GM04504 (cell line): ENCODE measurements at places on chromosomes 5 and 9.
A peak's percentile ranks its signal among the peaks of the same experiment; 100 is the strongest.

DNA sequence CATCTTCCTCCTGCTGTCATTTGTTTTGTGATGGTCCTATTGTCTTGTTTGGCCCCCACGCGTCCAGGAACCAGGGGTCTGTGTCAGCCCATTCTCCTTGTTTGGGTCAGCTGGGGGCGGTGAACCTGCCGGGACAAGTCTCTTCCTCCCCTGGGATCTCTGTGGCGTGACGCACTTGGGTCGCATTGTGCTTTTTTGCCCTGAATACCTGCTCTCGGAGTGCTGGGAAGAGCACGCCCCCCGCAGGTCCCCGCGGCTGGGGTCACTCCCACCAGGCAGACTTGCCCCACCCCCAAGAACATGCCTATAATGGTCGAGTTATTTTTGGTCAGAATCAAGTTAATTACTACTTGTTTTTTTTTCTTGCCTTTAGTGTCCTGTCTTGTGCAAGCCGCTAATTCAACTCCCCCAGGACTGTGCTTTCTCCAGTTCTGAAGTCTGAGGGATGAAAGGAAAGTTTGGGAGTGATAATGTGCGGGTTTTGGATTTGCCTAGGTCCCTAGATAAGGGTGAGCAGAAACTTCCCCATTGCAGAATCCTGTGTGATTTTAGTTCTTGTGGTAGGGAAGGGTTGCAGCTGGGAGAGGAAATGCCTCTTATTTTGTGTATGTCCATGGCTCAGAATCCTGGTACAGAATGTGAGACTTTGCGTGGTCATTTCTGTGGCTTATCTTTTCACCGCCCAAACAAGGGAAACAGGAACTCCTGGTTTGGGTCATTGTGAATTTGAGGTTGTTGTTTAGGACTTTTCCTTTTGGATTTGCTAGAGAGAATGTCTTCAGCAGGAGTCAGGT, 789 bp downstream of the ACER2 start:
- DNase-seq = no peak

DNA sequence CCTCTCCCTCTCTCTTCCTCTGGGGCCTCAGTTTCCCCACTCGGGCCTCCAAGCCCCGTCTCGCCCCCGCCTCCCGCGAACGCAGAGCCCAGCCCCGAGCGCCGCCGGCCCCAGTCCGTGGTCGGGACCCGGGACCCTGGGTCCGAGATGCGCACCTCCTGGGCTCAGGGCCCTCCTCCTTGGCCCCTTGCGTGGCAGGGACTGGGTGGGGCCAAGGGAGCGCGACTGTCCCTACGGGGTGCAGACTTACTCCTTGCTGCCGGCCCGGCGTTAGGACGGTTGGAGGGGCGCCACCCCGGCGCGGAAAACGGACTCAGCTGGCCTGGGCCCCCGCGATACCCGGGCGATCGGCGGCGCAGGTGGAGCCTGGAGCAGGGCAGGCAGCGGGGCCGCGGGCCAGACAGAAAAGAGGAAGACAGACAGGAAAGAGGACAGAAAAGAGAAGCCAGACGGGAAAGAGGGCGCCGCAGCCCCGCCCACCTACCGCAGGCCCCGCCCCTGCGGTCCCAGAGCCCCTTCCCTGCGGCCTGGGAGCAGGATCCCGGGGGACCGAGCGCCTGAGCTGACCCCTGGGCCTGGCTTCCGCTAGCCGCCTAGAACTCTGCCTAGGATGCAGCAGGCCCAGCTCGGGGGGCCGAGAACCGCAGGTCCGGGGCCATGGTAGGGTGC, at the start of gene GBGT1:
Gene GBGT1 (minus strand): TSS at position 411 of the 669 bp plus-strand sequence. CDS start 1,502 bp downstream, outside the sequence.
- no peak for DNase-seq

DNA sequence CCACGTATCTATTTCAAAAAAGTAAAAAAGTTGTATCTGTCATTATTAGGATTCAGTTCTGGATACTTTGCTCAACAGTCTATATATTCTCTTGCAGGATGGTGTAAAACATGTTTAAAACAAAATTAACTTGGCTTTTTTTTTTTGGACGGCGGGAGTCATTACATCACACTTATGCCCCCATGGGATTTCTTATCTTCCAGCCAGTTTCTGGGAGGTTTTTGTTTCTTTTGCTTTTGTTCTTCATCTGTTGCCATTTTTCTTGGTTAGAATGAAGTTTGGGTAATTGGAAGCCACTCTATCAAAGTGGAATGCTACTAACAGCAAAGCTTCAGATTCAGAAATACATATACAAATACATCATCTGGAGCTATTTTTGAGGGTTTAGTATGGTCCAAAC, 1.8 kb upstream of the STARD4 start:
- DNase-seq = no peak

DNA sequence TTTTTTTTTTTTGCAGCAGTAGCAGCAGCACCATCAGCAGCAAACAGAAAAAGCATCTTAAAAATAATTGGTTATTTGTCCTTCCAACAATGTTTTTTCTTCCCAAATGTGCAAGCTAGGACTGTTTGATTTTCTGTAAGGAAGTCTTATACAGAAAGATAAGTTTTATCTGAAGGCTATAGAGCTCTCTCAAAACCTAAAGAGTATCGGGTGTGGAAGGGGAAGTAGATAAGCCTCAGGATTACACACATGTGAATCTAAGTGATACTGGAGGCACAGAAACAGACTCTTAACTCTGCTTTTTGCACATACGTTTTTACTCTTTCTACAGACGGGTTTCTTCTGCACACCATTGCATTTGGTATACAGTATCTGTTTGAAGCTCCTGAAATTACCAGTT, 184.4 kb upstream of the FTMT start:
- no peak for DNase-seq

- no peak for DNase-seq
Observed at GRCh38 chr9:257957-258356, 43.3 kb downstream of the DOCK8 start.

DNA sequence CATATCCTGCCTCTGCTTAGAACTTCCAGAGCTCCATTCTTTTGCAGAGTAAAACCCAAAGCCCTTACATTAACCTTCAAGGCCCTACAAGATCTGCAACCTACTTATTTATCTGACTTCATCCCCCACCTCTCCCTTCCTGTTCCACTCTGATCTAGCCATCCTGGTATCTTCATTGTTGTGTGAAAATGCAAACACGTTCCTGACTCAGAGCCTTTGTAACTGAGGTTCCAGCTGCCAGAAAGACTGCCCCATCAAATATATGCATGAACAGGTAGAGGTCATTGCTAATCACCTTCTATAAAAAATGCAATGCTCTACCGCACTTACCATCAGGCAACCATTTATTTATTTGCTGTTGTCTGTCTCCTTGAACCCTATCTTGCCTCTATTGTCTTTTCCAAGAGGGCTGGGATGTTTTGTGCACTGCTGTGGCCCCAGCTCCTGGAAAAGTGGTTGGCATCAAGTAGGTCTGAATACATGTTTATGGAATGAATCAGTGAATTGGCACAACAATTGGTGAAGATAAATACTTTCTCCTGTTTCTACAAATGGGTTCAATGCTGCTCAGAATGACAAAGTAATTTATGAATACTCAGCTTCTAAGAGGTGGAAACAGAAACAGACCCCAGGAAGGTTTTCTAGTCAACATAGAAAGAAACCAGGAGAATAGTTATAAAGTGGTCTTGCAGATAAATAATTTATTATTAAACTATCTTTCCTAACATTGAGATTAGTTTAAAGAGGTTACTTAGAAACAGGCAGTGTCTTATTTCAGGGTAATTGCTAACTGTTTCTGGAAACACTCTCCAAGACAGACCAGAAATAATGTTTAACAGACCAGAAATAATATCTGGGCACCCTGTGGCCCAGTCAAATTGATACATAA, 230.6 kb upstream of the CD180 start:
- no peak for DNase-seq

DNA sequence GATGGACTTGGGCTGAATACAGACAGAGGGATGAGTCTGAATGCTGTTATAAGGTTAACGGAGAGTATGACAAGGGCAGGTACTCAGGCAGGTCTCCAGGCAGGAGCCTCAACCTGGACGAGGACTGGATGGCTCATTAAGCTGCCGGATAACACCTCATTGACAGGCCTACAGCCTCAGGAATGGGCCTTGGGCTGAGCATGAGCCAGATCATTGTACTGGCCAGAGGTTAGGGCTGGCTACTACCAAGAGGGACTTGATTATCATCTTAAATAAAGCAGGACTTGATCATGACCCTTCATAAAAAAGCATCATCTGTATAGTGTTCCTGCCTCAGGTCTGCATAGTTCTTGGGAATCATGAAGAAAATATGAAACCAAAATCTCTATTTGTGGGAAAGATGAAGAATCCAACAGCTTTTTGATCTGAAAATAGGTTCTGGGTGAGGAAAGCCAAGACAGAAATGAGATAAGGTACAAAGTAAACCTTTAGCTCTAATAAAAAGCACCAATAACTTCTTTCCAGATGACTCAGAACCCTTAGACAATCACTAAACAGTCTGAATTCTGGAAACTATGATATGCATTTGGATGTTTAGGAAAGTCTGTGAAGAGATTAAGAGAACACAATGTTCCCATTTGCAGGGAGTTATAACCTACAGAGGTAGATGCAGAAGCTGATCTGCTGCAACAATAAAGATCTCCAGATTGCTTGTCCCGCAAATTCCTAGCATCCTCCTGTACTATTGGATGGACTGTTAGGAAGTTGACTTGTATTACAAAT, 343.1 kb downstream of the CTNND2 start:
- DNase-seq = no peak

GRCh38 chr9:86318187-86318586, 35.8 kb upstream of the ISCA1 start:
- DNase-seq = no peak

DNA sequence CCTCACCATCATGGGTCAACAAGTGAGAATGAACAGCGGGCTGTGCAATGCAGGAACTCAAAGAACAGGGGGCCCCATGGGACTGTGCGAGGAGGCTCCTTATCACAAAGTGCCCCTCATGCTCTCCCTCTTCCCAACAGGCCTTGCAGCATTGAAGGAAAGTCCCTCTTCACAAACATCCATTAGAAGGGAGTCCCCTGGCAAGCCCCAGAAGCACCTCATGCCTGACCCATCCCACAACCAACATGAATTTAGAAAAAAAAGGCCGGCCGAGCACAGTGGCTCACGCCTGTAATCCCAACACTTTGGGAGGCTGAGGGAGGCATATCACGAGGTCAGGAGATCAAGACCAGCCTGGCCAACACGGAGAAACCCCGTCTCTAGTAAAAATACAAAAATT, 122.6 kb upstream of the FSTL4 start:
- no peak for DNase-seq

DNA sequence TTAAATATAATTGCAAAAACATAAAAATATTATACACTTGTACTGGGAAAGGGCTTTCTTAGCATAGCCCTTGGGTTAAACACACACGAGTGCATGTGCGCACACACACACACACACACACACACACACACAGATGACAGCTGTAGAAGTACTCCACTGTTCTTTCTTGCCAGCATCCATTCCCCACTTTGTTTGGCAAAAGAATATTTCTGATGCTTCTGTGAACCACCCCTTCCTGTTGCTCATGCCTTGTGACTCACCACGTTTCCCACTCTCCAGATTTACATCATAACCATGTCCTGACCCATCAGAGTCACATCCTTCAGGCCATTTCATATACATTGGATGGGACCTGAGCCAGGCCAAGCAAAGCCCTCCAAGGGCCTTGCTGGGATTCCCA, 280.1 kb downstream of the DNAH5 start:
- peak; percentile 76 for DNase-seq

DNA sequence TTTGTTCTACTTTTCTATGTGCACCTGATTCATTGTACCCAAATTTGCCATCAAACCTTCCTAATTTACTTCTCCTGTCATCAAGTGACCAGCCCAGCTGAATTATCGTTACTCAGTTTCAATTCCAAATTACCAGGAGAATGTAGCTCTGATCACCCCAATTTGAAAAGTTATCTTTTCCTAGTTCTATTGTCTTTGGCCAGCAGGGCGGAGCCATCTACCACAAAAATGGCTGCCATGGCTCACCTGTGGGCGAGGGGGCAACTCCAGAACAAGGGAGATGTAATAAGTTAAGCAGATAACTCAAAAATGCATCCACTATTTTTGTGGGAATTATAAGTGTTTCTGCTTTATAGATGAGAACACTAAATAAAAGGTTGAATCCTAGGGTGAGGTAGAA, 133.8 kb upstream of the MOCS2 start:
- DNase-seq = no peak

- DNase-seq = peak; percentile 55
Observed at GRCh38 chr5:42840269-42840668, 28.6 kb upstream of the SELENOP start.

DNA sequence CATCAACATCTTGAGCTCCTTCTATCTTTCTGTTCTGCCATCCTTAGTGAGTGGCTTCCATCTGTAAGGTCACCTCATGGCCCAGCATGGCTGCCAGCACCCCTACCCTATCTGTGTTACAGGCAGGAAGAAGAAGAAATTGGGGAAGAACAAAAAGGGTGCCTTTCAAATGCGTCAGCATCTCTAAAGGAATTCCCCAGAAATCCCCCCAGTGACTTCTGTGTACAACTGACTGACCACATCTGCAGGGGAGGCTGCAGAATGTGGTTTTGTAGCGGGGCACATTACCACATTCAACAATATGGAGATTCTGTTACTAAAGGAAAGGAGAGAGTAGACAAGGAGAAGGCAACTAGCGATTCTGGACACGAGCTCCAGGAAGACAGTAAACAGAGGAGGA, 40.1 kb downstream of the ALG2 start:
- no peak for DNase-seq

- no peak for DNase-seq
Observed at GRCh38 chr9:96500696-96501632, 51.0 kb downstream of the HABP4 start.

- no peak for DNase-seq
Observed at GRCh38 chr5:133458435-133458834, 153.9 kb downstream of the FSTL4 start.

DNA sequence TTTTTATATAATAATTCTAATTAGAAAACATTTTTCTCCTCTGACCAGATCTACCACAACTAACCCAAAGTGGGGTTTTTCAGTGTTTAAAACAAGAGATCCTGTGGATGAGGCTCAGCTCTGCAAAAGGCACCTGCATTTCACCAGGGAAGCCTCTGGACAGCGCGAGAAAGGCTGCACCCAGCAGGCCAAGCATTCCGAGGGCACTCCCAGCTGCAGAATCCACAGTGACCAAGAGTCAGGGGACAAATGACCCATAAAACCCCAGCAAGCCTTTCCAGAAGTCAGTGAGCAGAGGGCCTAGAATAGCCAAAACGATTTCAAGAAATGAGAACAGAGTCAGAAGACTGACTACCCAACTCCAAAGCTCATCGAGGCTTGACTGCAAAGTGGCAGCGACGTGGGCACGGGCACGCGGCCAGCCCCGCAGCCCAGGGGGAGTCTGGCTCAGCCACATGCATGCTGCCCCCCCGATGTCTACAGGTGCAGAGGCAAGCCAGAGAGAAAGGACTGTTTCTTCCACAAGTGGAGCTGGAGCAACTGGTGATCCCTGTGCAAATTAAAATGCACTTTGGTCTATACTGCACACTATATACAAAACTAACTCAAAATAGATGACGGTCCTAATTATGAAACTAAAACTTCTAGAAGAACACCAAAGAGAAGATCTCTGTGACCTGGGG, 26.2 kb downstream of the TPPP start:
- DNase-seq = no peak

DNA sequence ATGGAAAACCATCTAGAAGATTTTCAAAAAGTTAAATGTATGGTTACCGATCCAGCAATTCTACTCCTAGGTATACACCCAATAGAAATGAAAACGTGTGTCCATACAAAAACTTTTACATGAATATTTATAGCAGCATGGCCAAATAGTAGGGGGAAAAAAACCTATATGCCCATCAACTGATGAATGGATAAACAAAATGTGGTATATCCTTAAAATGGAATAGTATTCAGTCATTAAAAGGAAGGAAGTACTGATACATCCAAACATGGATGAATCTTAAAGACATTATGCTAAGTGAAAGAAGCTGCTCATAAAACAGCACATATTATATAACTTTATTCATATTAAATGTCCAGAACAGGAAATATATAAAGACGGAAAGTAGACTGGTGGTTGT, 93.2 kb upstream of the SPOCK1 start:
- no peak for DNase-seq
